ENCODE measurements at places on chromosomes 16 and 17. TPM values are rescaled to one million over a fixed set of nuclear protein-coding genes. Genes with fewer than 3 reads are reported as not detected.

Gene TSNAXIP1
- total RNA-seq, result 0.64 TPM

Gene CCL13
- not detected for total RNA-seq

Gene FAM171A2
- total RNA-seq, result 2.5 TPM

Gene IL21R
- not detected for total RNA-seq

Gene TPSAB1
- not detected for total RNA-seq

Gene GNG13
- not detected for total RNA-seq

Gene TP53TG3B
- total RNA-seq, result 0.24 TPM

Gene WFIKKN1
- total RNA-seq, result 0.23 TPM

Gene KRT25
- not detected for total RNA-seq

Gene NEUROD2
- total RNA-seq, result not detected

Gene ANKS3
- 25.7 TPM for total RNA-seq

Gene CCL1
- total RNA-seq, result not detected

Gene NPIPA3
- 1.1 TPM for total RNA-seq

Gene DHRS7C
- not detected for total RNA-seq

Gene MC1R
- total RNA-seq, result 7.0 TPM

Gene ACAP1
- total RNA-seq, result 6.9 TPM

Gene BFAR
- total RNA-seq, result 111 TPM

Gene P2RX1
- not detected for total RNA-seq

Measured in A549 treated with Mapracorat at 1 μM for 4 hours (cell line).